NCI-H345 (cell line): ENCODE measurements at places on chromosomes 2 and 18.
A peak's percentile ranks its signal among the peaks of the same experiment; 100 is the strongest.

GRCh38 chr2:205665791-205666190 is 16.5 kb upstream of the NRP2 start:
- DNase-seq = no peak

GRCh38 chr18:8912348-8913326 is 189.9 kb upstream of the NDUFV2 start:
- peak; percentile 10 for DNase-seq

GRCh38 chr2:147433822-147434221 is 411.0 kb upstream of the ACVR2A start:
- no peak for DNase-seq

- DNase-seq = no peak
Observed at GRCh38 chr18:7879717-7880116, 312.6 kb downstream of the PTPRM start.

DNA sequence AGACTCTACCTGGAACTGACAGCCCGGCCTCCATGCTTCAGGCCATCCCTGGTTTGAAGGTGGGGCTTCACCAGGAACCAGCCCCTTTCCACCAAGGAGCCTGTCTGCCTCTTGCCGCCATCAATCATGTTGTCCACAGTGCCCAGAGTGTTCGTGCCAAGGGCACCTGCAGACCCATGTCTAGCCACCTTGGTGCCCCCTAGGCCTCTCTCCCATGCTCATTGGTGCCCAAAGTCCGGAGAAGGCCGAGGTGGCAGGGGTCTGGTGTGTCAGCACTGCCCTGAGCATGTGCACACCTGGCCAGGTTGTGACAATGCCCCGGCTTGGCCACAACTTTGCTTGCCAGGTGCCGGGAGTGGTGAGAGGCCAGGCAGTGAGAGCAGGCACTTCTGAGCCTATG is 114.8 kb downstream of the COPS8 start:
- no peak for DNase-seq

DNA sequence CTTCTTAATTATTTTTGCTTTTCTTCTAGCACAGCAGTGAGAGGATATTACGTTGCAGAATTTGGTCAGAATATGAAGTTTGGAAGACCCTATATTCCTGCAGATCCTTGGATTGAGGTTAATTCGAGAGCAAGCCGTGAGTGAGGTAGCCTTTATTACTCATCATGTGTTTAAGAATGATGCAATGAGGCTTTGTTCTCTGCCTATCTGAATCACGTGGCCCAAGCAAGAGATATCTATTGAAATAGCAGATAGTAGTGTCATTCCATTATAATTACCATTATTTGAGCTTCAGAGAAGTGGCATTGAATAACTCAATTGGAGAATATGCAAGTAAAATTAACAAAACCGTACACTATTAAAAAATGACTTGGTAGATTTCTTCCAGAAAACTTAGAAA is 641.1 kb downstream of the TMEM182 start:
- no peak for DNase-seq

DNA sequence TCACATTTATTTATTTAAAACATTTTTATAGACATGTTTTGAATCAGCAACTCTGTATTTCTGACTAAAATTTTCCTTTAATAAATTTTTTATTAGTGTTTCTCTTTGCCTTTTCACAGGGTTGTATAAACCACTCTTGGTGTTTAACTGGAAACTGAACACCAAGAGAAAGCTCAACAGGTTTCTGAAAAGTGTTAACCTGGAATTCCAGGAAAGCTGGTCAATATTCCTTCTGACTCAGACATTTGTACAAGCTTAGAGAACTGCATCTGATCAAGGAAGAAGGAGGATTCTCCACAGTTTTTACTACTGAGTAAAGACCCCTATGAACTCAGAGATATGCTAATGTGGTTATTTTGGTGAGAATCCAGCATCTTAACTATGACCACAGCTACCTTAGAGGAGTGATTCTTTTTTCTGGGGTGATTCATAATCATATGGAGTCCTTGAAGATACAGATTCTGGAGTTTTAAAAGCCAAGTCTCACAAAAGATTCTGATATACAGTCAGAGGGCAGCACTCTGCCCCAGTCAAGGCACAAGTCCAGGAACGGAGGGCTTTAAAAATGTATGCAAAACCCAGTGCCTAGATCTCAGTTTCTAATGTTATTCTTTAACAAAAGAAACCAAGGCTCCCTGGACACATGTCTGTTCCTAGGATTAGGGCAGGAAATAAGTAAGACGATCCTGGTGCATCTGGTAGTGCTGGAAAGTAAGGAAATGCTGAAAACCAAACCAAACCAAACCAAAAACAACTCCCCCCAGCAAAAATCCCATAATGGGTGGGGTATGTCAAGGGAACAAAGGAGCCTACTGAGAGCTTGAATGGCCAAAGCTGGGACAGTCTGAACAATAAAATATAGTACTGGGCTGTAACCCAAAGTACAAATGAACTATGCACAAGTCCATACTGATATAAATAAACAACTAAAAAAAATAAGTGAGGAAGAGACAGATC is 85.1 kb upstream of the FZD5 start:
- no peak for DNase-seq

DNA sequence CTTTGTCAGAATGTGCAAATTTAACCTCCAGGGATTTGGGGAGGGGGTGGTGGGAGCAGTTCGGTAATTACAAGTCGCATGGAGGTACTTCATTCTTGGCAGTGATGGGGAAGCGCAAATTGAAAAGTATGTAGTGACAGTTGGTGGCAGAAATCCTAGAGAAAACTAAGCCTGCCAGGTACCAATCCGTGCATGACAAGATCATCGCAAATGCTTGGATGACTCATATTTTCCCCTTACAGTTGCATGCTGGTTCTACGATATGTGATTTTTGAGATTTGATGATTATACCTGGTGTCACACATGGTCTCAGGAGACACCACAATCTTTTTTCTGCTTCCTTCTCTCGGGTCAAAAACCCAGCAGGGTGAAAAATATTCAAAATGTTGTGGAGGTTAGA is 479.7 kb upstream of the ID2 start:
- DNase-seq = peak; percentile 91

DNA sequence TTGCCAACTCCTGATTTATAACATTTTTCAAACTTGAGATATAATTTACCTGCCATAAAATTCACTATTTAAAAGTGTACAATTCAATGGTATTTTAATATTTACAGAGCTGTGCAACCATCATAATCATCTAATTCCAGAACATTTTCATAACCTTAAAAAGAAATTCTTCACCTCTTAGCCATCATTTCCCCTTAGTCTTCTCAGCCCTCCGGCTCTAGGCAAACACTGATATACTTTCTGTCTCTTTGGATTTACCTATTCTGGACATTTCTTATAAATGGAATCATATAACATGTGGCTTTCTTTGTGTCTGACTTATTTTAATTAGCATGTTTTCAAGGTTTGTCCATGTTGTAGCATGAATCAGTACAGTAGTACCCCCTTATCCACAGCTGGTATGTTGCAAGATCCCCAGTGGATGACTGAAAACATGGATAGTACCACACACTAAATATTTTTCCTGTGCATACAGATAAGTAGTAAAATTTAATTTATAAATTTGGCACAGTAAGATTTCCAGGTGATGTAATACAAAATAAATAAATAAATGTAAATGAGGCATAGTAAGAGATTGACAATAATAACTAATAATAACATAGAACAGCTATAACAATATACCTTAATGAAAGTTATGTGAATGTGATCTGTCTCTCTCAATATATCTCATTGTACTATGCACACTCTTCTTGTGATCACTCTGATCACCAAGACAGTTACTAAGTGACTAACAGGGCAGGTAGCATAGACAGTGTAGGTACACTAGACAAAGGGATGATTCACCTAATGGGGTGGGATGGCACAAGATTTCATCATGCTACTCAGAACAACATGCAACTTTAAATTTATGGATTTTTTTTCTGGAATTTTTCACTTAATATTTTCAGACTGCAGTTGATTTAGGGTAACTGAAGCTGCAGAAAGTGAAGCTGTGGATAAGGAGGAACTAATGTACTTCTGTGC is 73.1 kb downstream of the RAB3GAP1 start:
- no peak for DNase-seq

DNA sequence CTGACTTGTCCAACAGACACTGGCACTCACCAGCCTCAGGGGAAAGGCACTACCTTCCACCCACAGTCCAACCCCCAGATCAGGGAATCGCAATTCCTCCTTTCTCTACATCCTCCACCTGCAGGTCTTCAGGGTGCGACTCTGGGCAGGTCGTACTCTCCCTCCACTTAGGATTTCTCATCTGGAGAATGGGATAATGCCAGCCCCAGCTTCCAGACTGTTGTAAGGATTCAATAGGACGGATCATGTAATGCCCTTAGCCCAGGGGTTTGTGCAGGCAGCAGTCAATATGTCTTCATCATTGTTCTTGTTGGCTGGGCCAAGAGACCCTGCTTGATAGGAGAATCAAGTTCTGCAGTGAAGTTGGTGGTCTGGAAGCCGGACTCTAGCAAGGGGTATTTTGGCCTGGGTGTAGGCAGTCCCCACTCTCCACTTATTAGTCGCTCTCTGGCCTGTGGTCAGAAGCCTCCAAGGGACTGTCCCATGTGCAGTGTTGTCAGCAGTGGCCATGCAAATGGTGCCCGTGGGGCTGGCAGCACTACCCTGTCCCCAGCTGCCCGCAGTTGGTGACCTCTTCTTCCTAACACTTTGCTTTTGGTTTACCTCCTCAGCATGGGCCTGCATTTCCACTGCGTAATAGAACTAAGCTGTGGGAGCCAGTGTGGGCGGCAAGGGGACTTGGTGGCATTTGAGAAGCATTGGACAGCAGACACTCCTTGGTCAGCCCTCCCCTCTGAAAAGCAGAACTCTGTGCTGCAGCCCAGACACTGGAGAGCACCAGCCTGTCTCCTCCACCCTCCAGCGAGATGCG is 172.4 kb upstream of the HS6ST1 start:
- DNase-seq = no peak

DNA sequence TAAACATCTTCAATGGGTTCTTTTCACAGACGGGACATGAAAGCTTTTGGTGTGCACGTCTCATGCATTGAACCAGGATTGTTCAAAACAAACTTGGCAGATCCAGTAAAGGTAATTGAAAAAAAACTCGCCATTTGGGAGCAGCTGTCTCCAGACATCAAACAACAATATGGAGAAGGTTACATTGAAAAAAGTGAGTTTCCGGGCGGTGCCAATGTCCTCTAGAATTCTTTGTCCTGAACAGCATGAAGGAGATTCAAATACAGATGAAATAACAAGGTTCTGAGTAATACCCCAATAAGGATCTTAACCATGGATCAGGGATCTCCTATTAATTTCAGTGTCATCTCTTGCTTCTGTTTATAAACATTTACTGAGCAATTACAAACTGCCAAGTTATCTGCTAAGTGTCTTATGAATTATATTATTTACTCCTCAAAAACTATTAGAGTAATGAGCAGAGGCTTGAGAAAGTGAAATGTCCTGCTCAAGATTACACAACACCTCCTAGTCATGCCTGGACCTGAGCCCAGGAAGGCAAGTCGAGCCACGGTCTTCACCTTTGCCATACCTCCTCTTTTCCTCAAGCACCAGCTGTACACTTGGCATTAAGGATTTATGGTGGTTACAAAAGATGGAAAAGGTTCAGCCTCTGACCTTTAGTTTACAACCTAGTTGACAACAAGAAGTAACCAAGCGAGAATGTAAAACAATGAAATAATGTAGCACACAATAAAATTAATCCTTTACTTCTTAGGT is 22.6 kb downstream of the DHRS9 start:
- no peak for DNase-seq
